Cortex of kidney (tissue), 1 donor: ENCODE measurements at places on chromosomes 4 and X.

DNA sequence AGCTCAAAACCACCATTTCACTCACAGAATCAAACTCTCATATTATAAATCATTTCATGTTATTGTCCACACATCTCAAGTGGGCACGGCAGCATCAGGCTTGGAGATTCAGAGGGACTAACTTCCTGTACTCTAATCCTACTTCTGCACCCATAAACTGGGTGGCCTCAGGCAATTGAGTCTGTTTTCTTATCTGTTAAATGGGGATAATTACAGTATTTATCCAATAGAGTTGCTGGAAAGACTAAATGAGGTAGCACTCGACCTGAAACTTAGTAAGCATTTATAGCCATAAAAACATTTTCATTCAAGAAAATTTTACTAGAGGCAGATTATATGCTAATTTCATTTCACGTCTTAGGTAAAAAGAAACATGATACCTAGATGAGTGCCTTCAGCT is 13.0 kb downstream of the TBC1D1 start:
- DNase-seq, result no peak

DNA sequence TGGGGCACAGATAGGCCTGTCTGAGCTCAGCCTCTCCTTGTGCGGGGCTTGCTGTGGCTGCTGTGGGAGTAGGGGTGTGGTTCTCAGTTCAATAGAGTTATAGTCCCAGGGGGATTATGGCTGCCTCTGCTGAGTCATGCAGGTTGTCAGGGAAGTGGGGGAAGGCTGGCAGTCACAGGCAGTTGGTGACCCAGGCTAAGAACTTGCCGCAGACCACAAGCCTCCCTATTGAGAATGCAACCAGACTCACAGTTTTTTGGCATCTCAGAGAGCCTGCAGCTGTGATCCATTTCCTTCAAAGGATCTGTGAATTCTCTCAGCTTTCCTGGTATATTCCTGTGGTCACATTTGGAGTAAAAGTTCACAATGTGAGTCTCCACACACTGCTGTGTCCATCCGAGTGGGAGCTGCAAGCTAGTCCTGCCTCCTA is 364.9 kb downstream of the ZNF674 start:
- no peak for DNase-seq

DNA sequence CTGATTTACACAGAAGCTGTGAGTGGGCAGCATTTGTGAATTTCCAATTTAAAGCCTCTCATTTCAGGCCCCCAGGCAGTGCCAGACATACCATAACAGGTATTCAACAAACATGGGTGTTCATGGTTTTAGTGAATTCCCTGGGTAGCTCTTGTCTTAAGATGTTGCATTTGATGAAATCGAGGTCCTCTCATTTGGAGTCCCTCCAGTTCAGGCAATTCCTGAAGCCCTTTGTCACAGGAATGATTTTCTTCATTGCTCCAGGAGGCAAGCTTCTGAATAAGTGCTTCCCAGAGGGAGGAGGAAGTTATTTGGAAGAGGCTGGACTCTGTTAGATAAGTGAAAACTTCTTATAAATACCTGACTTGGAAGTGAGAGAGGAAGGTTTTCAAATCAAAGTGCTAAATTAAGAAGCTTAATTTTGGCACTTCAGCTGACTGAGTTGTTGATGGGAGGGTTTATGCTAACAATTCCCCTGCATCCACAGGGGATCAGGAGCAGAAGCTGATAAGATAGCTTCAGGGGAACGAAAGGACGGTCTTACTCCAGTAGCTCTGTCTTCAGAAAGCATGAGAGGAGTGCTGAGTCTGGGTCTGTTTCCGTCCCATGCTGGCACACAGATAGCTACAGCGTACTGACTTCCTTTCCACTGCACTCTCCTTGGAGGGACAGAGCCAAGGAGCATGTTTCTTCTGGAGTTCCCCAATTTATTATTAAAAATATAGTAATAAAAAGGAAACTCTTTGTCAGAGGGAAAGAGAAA is 543.1 kb downstream of the GBA3 start:
- DNase-seq, result no peak

DNA sequence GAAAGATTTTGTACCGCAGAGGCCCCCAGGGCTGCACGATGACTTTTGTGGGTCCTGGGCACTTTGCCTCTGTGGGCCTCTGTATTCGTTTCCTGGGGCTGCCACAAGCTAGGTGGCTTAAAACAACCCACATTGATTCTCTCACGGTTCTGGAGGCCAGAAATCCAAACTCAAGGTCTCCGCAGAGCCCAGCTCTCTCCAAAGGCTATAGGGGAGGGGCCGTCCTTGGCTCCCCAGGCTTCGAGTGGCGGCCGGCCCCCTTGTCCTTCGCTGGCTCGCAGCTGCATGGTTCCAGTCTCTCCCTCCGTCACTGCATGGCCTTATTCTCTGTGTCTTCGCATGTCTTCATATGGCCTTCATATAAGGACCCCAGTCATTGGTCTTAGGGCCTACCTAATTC is 241.2 kb downstream of the EVC2 start:
- no peak for DNase-seq

DNA sequence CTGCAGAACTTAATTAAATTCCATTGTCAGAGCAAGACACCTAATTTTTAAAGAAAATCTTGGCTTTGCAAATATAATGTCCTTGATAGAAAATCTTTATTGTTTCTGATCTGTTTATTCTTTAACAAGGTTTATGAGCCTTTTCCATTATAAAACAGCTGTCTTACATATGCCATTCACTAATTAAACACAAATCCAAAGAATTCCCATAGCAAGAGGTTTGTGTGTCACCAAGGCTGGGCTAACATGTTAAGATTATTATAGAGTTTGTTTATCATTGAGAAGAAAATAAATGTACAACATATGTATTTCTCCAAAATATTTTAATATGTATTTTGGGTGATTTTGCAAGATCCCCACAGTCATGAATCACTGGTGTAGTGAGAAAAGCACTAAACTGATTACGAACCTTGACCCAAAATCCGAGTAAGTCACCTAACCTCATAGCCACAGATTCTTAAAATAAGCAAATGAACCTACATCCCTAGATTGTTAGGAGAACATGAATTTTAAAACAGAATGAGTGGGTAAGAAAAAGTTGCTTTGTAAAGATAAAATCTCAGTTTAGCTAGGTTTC is 694.8 kb upstream of the INTU start:
- DNase-seq, result no peak

- DNase-seq, result no peak
Observed at GRCh38 chrX:133185938-133186337, 32.2 kb downstream of the TFDP3 start.

- no peak for DNase-seq
Observed at GRCh38 chr4:184357165-184357564, 117.2 kb downstream of the IRF2 start.

GRCh38 chr4:186910385-186910784 is 186.7 kb upstream of the FAT1 start:
- DNase-seq, result no peak

DNA sequence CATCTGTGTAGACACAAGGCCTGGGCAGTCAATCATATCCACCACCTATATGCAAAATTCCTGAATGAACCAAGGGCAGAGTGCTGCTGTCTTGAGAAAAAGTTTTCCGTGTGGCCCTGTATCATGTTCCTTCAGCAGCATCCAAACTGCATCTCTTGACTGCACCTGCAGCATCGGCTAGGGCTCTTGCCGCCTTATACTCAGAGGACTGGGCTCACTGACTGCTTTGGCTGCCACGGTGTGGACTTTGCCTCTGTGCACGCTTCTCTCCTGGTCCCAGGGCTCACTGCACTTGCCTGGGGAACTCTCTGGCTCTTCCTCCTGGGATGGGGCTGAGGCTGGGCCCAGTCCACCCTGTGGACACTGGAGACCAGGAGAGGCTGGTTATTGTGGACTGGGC is 39.5 kb upstream of the STS start:
- no peak for DNase-seq

- no peak for DNase-seq
Observed at GRCh38 chr4:3462790-3463415, at the start of gene DOK7. DOK7 (plus strand) TSS chr4:3463306; CDS start chr4:3463376, 70 bp downstream.

- DNase-seq, result no peak
Observed at GRCh38 chrX:69028006-69028760, 137.1 kb downstream of the PJA1 start.

- no peak for DNase-seq
Observed at GRCh38 chr4:8778291-8778690, 93.3 kb downstream of the HMX1 start.

DNA sequence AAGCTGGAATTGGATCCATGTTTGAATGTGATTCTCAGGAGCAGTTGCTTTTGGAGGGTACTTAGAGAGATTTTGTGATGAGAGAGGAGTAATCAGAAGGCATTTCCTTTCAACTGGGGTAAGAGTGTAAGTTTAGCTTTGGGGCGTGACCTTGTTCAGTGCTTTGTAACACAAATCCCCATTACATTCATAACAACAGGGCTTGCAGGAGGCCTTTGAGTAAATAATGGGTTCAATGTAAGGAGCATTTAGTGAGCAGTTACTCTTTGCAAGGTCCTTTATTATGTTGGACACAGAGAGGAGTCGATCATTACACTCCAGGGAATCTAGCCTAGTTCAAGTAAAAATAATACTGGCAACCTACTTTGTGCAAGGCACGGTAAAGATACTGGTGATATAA is 74.0 kb upstream of the AFF2 start:
- no peak for DNase-seq

DNA sequence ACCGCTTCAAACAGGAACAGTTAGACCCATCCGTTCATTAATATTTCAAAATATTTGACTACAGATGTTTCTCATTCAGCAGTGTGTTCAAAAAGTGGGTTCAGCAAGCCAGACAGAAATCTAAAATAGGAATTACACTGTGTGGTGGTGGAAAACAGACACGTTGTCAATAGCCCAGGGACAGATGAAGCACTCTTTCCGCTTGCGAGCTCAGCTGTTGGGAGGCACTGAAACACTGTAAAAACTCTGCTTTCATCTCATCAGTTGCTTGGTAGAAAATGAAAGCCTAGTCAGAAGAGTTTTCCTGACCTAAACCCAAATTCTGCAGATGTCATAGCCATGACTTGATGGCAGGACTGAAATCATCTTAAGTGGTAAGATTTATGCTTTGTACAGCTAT is 38.5 kb downstream of the LRP2BP start:
- DNase-seq, result no peak

DNA sequence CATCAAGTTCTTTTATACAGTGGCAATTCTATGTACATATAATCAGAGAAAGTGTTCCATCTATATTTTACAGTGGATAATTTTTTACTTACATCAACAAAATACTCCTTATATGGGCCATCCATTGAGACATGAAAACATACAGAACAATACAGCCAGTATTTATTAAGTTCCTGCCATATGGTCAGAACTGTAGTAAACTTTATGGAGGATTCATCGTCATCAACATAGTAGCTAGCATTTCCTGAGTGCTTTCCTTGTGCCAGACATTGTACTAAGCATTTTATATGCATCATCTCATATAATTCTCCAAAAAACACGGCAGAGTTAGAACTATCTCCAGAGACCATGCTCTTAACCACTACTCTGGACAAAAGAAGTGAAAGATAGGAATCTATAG is 170.1 kb downstream of the CEP135 start:
- DNase-seq, result no peak

- no peak for DNase-seq
Observed at GRCh38 chrX:57821703-57822387, 88.4 kb downstream of the ZXDA start.

DNA sequence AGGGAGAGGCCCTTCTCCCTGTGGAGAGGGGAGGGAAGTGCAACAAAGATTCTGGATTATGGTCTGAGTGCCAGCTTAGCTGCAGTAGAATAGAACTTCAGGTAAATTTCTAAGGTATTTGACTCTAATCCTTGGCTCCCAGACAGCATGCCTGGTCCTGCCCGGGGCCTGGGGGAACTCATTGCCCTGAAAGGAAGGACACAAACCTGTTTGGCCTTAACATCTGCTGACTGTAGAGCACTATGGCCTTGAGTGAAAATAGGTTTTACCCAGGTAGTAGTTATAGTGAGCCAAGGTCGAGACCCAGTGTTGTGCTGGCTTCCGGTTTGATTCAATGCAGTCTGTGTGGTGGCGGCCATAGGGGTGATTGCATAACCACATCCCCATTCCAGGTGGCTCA is 64.4 kb downstream of the RPS6KA6 start:
- no peak for DNase-seq

DNA sequence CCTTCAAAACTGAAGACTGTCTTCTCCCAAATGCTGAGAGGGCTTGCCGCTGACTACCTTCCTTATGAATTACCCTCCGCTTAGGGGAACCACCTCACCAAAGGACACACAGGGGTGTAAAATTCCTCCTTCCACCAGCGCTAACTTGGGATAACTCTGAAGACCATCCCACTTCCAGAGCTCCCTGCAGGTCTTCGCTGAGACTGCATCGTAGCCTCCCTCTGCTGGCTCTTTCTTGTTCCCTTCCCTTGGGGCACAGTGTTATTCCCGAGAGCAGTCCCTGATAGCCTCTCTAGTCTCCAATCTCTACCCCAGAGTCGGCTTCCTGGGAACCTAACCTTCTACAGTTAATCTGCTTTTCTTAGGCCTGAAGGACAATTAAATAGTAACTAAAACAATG is 725.5 kb upstream of the ATOH1 start:
- no peak for DNase-seq

- no peak for DNase-seq
Observed at GRCh38 chr4:131052646-131053045, 1956.7 kb downstream of the C4orf33 start.

- DNase-seq, result no peak
Observed at GRCh38 chrX:45803383-45803921, 602.8 kb upstream of the DIPK2B start.

DNA sequence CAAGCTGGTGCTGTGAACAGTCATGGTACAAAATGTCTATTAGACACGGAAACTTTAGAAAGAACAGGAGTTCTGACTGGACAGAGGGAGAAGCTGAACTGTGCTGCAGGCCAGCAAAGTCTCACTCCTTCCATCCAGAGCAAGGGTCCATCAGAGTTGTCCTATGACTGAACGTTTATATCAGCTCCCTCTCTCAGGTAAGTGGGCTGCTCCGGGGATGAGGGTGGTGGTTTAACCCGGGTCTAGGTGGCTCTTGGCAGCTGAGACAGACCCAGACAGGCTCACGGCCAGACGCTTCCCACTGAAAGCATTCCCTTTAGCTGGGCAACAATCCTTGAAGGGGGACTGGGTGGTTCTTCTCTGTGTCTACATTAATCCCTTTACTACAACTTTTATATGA is 385.0 kb upstream of the SMIM31 start:
- no peak for DNase-seq

DNA sequence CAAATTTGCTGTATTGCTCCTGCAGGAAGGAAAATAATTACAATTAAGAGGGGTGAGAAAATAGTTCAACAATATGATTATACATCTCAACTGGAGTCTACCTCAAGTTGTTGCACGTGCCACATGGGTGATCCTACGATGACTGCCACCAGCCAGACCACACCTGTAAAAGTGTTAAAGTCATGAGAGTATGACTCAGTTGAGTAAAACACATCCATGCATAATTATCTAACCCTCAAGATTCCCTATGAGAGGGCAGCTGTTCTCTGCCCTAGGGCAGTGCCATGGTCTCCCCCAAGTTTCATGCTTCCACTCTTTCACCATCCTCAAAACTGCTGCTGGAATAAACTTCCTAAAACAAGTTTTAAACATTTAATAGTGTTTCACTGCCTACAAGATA is 44.1 kb downstream of the QRFPR start:
- DNase-seq, result no peak
